ENCODE measurements at places on chromosomes 4 and X.

DNA sequence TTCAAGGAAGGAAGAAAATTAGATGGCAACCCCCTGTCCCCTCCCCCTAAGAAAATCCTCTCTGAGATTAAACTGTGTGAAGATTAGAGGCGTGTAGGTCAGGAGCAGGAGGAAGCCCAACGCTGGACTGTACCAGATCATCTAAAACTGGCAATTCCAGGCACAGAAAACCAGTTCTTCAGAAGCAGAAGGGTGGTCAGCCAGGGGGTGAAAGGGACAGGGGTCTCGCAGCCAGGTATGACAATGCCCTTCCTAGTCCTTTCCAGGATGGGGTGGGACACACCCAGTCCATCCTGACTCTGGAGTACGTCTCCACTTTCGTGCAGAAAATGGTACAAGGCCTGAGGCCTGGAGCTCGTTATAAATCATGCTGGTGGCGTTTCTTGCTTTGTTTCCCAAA lies 3.3 kb upstream of the RHOH start:
- DNase-seq, result no peak

DNA sequence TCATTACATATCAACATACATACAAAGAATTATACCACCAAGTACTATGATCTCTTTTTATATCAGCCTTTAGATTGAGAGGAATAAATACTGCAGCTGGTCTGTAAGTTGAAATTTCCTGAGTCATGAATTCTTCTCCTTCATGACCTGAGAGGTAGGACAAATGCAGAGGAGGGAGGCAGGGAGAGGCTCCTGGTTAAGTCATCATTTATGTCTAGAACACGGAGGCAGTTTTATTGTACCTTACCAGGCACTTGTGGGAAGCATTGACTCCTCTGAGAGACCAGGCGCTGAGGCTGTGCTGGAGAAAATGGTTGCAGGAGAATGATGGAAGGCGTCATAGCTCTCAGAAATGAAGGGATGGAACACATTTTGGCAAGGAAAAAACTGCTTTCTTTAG lies 12.5 kb upstream of the CASK start:
- no peak for DNase-seq

- no peak for DNase-seq
These were observed 325.5 kb upstream of the SLC7A11 start for GRCh38 chr4:138567696-138568095.

GRCh38 chr4:184446132-184446658 lies 28.2 kb downstream of the IRF2 start:
- DNase-seq, result no peak

DNA sequence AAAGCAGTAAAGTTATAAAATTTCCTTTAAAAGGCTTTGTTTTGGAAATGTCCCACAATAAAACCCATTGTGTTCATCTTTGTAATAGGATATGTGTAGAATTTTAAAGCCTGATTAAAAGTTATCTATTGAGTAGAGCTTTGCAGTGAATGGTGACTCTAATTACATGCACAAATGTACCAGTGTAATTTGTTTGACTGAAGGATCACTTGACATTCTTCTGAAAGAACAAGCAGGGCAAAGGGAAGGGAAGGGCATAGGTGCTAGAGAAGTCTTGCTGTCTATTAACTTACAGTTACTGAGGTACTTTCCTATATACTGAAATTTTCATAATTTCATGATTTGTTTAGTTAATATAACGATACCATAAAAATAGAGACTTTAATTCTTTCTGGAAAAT lies 70.8 kb downstream of the STIM2 start:
- no peak for DNase-seq

DNA sequence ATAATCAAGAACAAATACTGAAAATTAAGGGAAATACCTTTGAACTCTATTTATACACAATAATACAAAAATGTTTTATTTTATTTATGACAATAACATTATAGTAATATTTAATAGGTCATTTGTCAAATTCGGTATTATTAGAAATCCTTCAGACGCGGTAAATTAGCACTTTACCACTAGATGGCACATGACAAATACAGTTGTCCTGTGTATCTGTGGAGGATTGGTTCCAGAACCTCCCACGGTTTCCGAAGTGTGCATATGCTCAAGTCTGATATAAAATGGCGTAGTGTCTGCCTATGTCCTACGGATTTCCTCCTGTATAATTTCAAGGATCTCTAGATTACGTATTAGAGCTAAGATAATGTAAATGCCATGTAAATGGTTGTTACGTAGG lies 8.1 kb upstream of the LINC00632 start:
- DNase-seq, result no peak

- DNase-seq, result no peak
These were observed 144.2 kb upstream of the RAPGEF2 start for GRCh38 chr4:158958489-158959270.

DNA sequence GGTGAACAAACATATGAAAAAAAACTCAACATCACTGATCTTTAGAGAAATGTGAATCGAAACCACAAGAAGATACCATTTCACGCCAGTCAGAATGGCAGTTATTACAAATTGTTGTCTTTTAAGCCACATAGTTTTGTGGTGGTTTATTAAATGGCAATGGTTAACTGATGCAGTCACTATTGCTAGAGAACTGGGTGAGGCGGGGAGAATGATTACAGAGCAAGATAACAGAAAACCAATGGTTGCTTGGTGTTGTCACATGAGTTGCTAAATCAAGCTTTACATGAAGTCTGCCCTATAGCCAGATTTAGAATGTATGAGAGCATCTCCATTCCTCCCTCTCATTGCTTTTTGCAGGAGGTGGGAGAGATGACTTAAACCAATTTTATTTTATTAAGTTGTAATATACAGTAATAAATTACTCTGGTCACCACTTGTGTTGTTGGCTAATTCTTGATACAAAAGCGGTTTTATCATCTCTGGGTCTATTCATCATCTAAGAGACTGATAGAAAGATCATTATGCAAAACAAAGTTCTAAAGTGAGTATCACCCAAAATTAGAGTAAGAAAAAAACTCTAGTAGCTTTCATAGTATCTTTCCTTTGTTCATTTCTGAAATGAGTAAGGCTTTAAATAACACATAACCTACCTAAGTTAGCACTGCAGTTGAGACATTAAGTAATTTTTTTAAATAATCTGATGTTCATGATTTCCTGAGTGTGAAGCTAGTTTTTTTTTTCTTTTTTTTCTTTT lies 859.5 kb downstream of the STIM2 start:
- DNase-seq, result no peak

GRCh38 chrX:119984652-119985051 lies 41.1 kb upstream of the NKAP start:
- no peak for DNase-seq

GRCh38 chrX:66203114-66203513 lies 39.1 kb downstream of the HEPH start:
- no peak for DNase-seq

GRCh38 chrX:132860200-132860599 lies 98.2 kb downstream of the HS6ST2 start:
- no peak for DNase-seq

DNA sequence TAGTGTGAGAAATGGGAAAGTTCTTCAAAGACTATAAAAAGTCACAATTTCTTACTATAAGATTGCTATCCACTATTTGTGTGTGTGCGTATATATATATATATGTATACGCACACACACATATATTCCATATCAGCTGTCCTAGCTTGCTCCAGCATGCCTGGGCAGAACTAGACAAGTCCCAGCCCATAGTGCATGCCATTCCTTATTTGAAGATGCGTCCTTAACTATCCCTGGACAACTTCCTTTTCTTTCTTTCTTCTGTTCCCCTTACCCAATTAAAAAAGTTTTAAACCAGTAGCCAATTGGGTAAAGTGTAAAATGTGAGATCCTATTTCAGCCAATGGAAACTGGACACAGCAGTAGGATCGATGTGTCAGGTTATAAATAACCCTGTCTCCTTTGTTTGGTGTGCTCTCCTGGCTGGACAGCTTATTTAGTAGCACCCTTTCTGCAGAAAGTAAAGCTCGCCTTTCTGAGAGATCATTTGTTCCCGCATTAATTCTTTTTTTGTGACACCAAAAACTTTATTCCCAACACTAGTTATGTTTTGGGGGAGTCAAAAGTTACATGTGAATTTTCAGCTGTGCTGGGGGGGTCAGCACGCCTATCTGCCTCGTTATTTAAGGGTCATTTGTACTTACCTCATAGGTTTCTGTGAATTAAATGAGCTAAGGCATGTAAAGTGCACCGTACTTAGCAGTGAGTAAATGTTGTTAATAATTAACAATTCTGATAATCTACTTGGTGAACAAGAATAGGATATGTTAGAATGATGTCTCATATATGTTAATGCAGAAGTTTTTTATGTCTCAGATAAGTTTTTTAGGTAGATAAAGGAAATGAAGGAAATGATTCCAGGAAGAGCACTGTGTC lies 40.9 kb downstream of the KDM6A start:
- no peak for DNase-seq

- DNase-seq, result no peak
These were observed 739.6 kb upstream of the SLIT2 start for GRCh38 chr4:19512086-19512485.

GRCh38 chr4:7089213-7089986 lies 21.5 kb upstream of the GRPEL1 start:
- DNase-seq, result no peak

DNA sequence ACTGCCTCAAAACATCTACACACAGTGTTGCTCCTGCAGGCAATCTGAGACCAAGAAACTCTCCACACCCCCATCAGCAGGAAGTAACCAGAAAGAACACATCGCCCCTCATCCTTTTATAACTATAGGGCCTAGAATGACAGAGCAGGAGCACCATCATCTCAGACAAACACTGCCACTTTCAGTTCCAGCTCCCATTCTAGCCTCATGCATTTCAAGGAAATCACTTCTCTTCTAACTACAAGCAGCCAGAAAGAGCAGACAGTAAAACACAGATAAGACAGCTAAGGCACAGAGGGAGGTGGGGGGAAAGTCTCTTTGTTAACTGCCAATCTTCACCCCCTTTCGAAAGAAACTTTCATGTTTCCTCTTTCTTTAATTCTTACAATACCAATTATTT lies 102.6 kb upstream of the TENT5D start:
- DNase-seq, result no peak

GRCh38 chr4:139153411-139154133 lies 23.4 kb downstream of the ELF2 start:
- DNase-seq, result no peak

GRCh38 chr4:2125023-2125422 lies 65.9 kb downstream of the NAT8L start:
- DNase-seq, result no peak

DNA sequence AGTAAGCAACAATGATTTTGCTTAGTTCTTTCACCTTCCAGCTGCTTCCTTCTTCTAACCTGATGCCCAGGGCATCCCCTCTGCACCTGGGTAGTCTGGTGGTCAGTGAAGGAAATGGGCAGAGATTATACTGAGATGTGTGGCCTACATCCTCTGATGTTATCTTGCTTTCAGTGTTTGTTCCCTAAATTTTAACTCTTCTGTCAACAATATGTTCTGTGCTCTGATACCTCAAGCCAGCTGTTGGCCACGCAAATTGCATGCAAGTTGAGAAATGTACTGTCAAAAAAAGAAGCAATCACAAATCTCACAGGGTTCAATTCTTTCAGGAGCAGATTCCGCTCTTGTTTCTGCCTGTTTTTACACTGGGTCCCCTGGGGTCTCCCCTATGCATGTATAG lies 73.8 kb downstream of the FBXW7 start:
- DNase-seq, result no peak

DNA sequence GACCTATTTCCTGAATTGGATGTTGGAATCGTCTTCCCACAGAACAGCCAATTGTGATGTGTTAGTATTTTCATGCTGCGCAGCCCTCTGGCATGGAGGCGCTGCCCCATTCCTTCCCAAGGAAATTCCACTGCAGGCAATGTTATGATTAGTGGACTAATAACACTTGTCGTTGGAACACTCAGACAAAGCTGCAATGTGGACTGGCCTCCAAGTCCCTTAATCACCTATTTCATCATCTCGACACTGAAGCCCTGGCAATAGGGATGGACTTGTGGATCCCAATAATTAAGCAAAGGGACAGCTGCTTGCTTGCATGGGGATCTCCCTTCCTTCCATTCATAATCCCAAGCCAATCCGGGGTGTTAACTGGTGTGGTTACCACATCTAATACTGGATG lies 78.8 kb upstream of the PLAC1 start:
- DNase-seq, result peak; percentile 20

GRCh38 chrX:11566173-11566572 lies 99.5 kb downstream of the ARHGAP6 start:
- no peak for DNase-seq

DNA sequence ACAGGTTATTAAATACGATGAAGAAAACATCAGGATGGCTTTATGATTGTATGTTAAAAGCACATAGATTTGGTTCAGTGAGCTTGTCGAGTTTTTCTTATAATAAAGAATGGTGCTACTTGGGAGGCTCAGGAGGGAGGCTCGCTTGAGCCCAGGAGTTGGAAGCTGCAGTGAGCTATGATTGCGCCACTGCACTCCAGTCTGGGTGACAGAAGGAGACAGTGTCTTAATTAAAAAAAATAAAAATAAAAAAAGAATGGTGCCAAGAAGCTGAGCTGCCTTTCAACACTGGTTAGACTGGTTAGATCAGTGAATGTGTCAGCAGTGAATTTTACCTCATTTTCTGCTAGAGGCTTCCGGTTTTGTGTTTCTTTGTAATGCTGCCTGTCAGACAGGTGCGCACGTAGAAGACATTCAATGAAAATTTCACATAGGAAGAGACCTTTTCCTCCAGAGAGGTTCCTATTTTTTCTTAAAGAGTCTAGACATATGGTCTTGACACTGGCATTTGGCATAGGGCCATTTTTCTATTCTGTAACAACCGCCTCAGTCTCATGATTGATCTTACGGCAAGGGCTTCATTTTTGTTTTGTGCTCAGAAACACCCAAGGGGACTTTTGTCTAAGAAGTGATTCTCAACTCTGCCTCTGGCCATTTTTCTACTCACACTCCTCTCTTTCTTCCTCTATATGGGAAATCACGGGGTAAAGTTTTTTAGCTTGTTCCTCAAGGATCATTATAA lies 15.0 kb upstream of the ARSF start:
- no peak for DNase-seq

DNA sequence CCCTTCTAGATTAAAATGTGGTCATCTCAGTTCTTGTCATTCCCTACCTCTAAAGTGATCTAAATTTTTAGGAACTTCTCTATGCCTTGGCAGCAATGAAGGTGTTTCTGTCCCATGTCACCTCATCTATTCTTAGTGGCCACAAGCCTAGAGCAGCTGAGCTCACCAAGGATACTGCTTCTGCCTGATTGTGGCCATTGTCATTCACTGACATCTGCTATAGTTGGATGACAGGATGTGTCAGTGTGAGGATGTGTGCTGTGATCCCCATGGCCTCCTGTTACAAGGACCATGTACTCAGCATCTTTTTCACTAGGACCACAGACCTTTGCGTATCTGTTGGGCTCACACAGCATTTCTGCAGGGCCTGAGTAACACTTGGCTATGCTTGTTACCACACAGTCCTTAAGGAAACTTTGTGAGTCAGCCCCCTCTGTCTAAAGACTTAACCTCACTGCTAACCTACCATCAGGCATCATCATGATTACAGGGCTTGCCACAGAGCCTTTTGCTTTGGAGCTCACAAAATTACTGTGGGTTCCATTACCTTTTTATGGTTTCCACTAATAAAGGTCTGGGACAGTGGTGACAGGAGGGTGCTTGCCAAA lies 421.0 kb downstream of the ADAM29 start:
- DNase-seq, result peak; percentile 10

GRCh38 chrX:129116676-129117470 lies 406.4 kb downstream of the SMARCA1 start:
- DNase-seq, result no peak
